ENCODE measurements at places on chromosomes 3 and 15.

GRCh38 chr3:121757087-121757811, 7.7 kb upstream of the GOLGB1 start:
- H3K4me3 ChIP-seq: no peak overlapping the region
- H3K36me3 ChIP-seq: no peaks in the 10 kb centered on the region
- H3K4me1 ChIP-seq: no peaks in the 10 kb centered on the region
- no peak for DNase-seq
- no peaks in the 10 kb centered on the region for H3K27me3 ChIP-seq
- no peak overlapping the region for H3K27ac ChIP-seq

- H3K27me3 ChIP-seq: no peaks in the 10 kb centered on the region
- DNase-seq: no peak
- H3K36me3 ChIP-seq: no peaks in the 10 kb centered on the region
- peaks cover 2% of the 10 kb centered on the region for H3K4me1 ChIP-seq
- no peak overlapping the region for H3K27ac ChIP-seq
Observed at GRCh38 chr3:172622916-172623700, 87.8 kb downstream of the NCEH1 start.

DNA sequence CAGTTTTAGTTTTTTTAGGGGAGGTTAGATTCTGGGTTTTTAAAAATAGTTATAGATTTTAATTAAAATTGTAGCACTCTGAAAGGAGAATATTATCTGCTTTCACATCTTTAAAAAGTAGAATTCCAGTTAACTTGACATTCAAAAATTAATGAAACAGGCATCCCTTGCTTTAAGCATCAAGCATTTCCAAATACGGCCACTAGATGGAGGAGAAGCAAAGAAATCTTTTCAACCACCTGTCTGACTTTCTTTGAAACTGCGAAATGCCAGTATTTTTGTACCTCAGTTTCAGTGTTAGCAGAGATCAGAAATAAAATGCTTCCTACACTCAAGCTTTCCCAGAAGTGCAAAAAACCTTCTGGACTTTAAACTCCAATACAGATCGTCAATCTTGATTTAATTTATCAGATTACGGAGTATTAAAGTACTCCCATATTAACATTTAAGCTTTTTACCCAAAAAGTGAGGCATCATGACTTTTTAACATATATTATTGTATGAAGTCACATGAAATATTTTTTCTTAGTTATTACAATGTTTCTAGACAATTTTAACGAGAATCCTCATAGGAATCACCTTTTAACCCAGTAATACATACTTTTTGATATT, 153.3 kb downstream of the P3H2 start:
- DNase-seq: no peak
- H3K27me3 ChIP-seq: no peaks in the 10 kb centered on the region
- H3K4me1 ChIP-seq: no peaks in the 10 kb centered on the region

DNA sequence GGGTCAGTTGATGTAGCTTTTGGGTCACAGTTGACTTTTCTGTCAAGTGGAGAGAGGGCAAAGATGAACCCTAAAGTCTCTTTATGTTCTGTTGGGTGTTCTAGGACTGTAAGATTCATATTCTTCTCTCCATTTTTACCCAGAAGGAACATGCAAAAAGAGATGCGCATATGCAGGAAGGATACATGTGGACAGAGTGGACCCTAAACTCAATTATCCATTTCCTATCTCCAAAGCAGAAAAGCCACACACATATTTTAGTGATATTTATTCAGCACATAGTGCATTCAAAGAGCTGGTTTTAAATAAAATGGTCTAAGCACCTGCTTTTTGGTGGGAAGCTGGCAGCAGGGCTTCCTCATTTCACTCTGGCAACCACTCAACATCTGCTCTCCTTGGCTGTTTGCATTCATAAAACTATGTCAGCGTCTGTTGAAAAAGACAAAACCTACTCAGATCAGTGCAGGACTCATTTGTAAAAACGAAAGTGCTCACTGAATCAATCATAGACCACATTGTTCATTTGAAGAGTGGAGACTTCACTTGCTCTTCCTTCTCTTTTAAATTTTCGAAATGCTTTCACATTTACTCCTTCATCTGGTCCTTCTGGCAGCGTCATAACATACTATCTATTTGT, 96.6 kb downstream of the SEMA6D start:
- H3K27me3 ChIP-seq: peaks cover 7% of the 10 kb centered on the region
- no peaks in the 10 kb centered on the region for H3K36me3 ChIP-seq
- no peak for DNase-seq
- H3K27ac ChIP-seq: no peak overlapping the region
- H3K4me3 ChIP-seq: no peak overlapping the region
- H3K4me1 ChIP-seq: no peaks in the 10 kb centered on the region

GRCh38 chr15:85615930-85616329, 178.8 kb downstream of the KLHL25 start:
- H3K4me1 ChIP-seq: peaks cover 2% of the 10 kb centered on the region
- H3K36me3 ChIP-seq: peaks cover 2% of the 10 kb centered on the region
- H3K27ac ChIP-seq: no peak overlapping the region
- H3K4me3 ChIP-seq: no peak overlapping the region

DNA sequence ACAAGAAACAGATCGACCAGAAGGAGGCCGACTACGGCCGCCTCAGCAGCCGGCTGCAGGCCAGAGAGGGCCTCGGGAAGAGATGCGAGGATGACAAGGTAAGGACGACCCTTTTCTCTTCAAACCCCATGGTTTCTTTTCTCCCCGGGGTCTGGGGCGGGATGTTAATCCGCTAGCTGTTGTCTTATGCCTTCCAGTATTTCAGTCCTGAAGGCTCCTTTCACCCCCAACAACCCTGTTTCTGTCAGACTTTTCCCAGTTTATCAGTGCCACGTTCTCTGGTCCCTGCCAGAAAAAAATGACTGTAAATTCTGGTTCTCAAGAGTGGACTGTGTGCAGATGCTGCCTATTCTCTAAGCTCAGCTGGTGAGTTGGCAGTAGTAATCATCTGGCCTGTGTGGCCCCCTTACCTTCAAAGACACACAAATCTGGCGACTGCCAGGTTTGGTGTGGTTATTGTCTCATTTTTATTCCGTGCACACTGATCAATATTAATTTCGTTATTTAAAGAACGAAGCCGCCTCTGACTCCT, 806 bp downstream of the GOLM2 start:
- H3K4me1 ChIP-seq: peaks cover 3% of the 10 kb centered on the region
- H3K4me3 ChIP-seq: peak overlapping the region; percentile 80
- no peaks in the 10 kb centered on the region for H3K27me3 ChIP-seq
- peak overlapping the region; percentile 93 for H3K27ac ChIP-seq
- H3K36me3 ChIP-seq: peaks cover 5% of the 10 kb centered on the region

DNA sequence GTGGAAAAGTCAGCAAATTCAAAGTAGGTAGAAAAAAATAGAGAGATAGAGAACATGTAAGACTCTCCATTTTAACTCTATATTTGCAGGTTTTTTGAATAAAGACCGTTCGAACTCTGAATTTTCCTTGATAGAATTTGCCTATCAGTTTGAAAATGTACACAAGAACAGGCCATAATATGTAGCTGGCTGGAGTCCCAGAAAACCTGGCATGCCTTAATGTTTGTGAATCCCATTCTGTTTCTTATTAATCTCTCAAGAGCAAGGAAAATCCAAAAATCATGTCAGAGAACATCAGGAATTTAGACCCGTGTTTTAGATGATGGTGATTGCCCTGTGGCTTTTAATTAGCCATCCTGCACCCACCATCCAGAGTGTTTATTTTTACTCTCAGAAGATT, 7.2 kb upstream of the CFAP161 start:
- DNase-seq: no peak
- no peaks in the 10 kb centered on the region for H3K27me3 ChIP-seq
- H3K4me3 ChIP-seq: no peak overlapping the region
- H3K36me3 ChIP-seq: no peaks in the 10 kb centered on the region

GRCh38 chr3:193813501-193813830, 220.5 kb downstream of the OPA1 start:
- no peak overlapping the region for H3K4me3 ChIP-seq
- H3K27me3 ChIP-seq: no peaks in the 10 kb centered on the region
- H3K4me1 ChIP-seq: peaks cover 57% of the 10 kb centered on the region

DNA sequence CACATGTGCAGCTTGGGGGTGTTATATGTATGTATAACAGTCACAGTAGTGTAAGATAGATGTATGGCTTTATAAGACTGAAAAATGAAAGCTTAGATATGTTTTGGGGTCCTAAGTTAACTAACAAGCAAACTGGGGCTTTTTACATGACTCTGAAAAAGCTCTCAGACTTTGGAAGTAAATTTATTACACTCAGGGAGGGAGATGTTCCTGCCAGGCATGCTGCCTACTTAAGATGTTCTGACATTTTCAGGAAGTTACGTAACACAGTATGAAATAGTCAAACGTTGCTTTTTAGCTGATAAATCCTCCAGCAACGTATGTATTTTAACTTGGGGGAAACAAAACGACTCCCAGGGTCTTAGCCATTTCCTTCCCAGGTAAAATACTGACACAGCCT, 1.7 kb upstream of the IFT57 start:
- peaks cover 16% of the 10 kb centered on the region for H3K4me1 ChIP-seq
- no peaks in the 10 kb centered on the region for H3K36me3 ChIP-seq
- no peak overlapping the region for H3K4me3 ChIP-seq
- H3K27me3 ChIP-seq: no peaks in the 10 kb centered on the region
- H3K27ac ChIP-seq: no peak overlapping the region

DNA sequence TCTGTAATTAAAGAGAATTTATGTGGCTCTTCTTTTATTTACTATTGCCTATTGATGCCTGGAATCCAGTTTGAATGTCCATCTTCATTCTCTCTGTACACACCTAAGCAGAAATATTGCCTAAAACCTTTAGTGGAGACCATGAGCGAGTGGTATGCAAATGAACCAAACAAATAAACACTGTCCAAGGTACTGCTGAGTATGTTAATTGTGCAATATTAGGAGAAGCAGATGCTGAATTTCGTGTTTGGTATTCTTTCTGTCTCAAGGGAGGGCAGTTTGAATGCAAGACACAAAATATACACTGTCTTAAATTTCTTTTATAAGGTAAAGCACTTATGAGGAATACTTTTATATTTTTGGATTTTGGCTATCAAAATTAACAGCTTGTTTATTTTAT, 440.9 kb downstream of the RBMS3 start:
- no peak overlapping the region for H3K27ac ChIP-seq
- H3K36me3 ChIP-seq: no peaks in the 10 kb centered on the region
- H3K27me3 ChIP-seq: no peaks in the 10 kb centered on the region
- H3K4me1 ChIP-seq: no peaks in the 10 kb centered on the region
